ENCODE measurements at places on chromosomes 2 and 18.

- DNase-seq = no peak
Measured at GRCh38 chr2:209424199-209424701, 403 bp downstream of the MAP2 start.

GRCh38 chr2:220687231-220687843 lies 884.8 kb downstream of the EPHA4 start:
- no peak for DNase-seq

DNA sequence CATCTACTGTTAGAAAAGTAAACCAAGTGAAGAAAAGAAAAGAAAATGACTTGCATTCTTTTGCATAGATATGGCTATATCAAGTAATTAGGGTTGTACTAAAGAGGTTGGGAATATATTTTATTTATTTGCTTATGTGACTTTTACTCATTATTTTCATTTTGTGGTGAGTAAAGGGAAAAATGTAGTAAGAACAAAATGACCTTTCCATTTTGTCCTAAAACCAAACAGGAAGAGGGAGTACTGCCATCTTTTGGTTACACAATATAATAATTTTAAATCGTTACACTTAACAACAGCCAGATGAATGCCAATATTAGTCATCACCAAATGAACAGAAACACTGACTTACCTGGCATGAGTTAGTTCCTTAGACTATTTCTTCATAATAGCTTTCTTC lies 47.3 kb upstream of the NDUFV2 start:
- DNase-seq = no peak

GRCh38 chr2:109409321-109410038 lies 204.3 kb downstream of the SEPTIN10 start:
- DNase-seq = no peak

DNA sequence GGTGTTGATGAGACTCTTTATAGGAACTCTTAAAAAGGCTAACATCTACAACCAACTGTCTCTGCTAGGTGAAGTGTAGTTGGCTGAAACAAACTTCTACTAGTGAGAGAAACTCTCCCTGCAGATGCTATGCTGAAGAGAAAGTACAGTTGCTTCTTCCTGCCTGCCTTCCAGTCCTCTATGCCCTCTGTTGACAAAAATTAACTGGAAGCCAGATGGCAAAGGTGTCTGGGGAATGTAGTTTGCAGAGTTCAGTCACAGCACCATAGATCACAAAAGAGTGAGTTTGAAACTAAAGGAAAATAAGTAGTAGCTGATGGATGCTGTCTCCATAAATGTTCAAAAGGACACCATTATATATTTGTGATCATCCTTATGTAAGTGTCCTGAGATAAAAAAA lies 958.8 kb upstream of the NRXN1 start:
- DNase-seq = no peak

Measured in cortex of kidney (tissue), 1 donor.